Left renal cortex interstitium (tissue), 4 donors: ENCODE measurements at places on chromosomes 16 and 17.

GRCh38 chr17:77737442-77738265 is 220.8 kb upstream of the TNRC6C start:
- DNase-seq = no peak

GRCh38 chr16:89413811-89414585 is 76.4 kb downstream of the ANKRD11 start:
- DNase-seq = no peak

GRCh38 chr16:27110524-27110896 is 43.8 kb downstream of the C16orf82 start:
- no peak for DNase-seq

GRCh38 chr16:84604477-84605013 is 13.3 kb downstream of the COTL1 start:
- DNase-seq = no peak

DNA sequence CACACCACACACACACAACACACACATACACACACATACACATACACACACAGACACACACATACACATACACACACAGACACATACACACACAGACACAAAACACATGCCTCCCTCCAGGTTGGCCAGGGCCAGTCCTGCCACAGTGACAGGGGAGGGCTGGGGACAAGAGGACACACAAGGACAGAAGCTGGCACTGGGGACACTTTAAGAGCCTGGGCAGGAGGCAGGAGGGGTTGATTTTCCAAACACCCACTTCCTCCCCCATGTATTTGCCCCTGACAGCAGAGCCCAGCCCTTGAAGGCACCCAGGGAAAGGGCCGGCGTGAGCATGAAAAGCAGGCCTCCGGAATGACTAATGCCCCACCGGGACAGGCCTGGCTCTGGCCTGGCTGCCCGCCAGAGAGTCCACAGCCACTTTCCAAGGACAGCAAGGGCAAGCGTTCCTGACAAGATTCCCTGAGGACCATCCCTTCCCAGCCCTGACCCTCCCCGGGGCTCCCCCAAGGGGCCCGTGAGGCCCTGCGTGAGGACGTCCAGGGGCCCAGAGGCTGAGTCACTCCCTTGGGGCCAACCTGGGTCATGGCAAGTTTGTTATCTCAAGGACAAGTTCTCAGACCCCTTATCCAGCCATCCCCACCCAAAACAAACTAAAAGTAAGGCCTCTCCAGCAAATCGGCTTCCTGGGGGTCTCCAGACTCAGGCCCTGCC is 235.6 kb downstream of the ZNF423 start:
- no peak for DNase-seq

DNA sequence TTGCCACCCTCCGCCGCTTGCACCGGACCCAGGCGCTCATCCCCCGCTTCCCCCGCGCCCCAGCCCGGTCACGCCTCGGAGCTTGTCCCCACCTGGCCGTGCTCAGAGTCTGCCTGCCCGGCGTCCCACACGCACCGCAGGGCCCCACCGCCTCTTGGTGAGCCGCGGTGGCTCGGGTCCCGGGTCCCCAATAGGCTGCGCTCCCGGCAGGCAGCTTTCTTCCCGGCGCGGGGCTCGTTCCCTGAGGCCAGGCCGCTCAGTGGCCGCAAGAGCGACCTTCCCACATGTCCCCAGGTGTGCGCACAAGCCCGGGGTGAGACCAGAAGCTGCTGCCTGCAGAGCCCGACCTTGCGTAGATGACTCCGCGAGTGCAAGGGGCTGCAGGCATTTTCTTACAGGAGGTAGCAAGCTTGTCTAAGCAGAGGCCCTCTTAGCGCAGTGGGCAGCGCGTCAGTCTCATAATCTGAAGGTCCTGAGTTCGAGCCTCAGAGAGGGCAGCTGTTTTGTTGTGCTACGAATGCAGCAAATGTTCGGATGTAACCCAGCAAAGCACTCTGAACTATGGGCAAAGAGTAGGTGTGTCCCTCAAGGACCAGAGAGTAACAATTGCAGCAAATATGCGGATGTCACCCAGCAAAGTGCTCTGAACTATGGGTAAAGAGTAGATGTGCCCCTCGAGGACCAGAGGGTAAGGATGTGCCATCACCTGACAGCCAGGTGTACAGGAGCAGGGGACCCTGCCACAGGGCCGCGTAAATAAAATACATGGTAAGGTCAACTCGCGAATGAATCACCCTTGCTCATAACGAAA is 15.6 kb downstream of the TLE7 start:
- DNase-seq = no peak
